NCI-H524 treated with DMSO at 0.1 percent for 48 hours (cell line): ENCODE measurements at places on chromosomes 11 and 22.

DNA sequence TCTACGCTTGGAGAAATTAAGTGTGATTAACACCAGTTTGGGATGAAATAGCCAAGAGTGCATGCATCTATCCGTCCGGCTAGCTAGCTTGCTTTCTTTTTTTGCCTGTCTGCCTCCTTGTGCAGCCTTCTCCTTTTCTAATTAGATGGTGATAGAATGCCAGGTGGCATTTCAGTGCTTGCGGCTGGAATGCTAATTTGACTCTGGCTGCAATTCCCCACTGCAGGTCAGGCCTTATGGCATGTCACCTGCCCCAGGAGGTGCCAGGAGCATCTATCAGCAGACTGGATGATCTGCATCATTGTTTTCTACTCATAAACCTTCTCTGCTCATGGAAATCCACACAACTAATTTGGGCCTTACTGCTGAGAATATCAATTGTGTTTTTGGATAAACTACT lies 51.1 kb upstream of the CABP7 start:
- no peak for DNase-seq

DNA sequence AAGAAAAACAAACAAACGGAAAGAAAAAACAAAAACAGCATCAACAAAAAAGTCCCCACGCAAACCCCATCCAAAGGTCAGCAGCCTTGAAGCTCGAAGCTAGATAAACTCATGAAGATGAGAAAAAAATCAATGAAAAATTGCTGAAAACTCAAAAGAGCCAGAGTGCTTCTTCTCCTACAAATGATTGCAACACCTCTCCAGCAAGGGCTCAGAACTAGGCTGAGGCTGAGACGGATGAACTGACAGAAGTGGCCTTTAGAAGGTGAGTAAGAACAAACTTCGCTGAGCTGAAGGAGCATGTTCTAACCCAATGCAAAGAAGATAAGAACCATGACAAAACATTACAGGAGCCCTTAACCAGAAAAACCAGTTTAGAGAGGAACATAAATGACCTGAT lies 18.4 kb upstream of the FTH1 start:
- DNase-seq, result no peak

DNA sequence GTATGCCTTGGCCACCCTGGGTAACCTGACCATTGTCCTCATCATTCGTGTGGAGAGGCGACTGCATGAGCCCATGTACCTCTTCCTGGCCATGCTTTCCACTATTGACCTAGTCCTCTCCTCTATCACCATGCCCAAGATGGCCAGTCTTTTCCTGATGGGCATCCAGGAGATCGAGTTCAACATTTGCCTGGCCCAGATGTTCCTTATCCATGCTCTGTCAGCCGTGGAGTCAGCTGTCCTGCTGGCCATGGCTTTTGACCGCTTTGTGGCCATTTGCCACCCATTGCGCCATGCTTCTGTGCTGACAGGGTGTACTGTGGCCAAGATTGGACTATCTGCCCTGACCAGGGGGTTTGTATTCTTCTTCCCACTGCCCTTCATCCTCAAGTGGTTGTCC lies 2.7 kb downstream of the OR51D1 start:
- DNase-seq, result no peak

DNA sequence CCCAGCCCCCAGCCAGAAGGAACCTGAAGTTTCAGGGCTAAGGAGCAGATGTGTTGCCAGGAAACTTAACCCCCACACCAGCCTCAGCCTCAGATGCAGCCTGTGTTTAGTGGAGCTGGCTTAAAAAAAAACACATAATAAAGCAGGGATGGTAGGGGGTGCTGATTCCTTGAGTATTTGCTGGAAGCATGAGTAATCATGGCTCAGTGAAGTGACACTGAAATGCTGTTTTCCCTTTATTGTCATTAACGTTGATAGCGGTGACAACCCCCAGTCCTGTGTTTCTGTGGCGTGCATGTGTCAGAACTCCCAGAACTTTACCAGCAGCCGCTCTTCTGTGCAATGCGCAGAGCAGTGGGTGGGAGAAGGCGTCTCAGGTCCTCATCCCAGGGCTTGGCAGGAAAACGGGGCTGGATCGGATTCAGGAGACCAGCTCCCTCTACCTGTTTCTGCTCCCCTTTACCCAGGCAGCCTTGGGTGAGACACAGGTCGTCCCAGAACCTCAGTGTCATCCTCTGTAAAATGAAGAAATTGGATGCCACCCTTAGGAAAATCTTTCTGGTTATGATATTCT lies 1282.1 kb downstream of the TBC1D22A start:
- DNase-seq, result no peak

- no peak for DNase-seq
These were observed 197.0 kb downstream of the GUCY1A2 start for GRCh38 chr11:106821291-106821690.

DNA sequence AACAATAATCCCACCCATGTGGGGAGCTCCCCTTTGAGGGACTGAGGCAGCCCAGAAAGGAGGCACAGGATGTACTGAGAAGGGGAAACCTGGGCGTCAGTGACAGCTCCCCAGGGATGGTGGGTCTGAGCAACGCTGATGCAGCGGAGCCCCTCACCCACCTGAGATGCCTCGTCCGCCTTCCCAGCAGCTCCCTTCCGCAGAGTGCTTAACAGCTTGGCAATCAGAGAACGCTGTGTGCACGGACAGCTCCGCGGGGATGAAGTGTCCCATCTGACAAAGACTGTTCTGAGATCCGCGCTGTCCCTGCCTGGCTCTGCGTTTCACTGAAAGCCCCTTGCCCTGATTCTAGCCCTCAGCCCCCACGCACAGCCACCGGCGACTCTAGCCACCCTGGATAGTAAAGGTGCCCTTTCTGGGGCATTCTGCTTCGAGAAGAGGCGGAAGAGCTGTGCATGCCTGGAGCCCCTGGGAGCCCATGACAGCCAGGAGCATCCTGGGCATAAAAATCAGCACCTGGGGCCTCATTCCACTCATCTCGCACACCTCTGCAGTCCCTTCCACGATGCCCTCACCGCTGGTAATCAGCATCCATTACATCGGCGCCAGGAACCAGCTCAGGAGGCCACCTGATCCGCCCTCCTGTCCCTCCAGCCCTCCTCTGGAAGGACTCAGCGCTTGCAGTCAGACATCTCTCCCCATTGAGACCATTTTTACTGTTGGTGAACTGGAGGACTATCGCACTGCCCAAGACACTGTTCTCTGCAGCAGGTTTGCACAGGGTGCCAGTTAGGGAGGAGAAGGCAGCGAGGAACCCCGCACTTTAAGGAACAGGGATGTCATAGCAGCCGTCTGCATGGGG lies 10.7 kb downstream of the KCNJ5 start:
- DNase-seq, result no peak

GRCh38 chr11:74490941-74491340 lies 2.6 kb downstream of the LIPT2 start:
- no peak for DNase-seq

DNA sequence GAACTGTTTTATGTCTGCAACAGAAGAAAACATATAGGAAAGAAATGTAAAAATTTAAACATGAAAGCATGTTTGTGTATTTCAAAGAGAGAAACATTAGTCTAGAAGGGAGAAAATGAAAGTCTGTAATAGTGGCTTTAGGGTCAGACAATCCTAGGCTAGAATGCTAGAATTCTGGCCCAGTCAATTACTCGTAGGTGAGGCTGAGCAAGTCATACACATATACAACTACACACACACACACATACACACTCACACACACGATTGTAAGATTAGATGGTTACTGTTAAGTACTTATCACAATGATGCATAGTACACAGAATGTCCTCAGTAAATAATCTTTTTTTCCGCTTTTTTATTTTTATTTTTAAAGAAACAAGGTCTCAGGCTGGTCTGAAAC lies 37.7 kb upstream of the PCF11 start:
- no peak for DNase-seq

DNA sequence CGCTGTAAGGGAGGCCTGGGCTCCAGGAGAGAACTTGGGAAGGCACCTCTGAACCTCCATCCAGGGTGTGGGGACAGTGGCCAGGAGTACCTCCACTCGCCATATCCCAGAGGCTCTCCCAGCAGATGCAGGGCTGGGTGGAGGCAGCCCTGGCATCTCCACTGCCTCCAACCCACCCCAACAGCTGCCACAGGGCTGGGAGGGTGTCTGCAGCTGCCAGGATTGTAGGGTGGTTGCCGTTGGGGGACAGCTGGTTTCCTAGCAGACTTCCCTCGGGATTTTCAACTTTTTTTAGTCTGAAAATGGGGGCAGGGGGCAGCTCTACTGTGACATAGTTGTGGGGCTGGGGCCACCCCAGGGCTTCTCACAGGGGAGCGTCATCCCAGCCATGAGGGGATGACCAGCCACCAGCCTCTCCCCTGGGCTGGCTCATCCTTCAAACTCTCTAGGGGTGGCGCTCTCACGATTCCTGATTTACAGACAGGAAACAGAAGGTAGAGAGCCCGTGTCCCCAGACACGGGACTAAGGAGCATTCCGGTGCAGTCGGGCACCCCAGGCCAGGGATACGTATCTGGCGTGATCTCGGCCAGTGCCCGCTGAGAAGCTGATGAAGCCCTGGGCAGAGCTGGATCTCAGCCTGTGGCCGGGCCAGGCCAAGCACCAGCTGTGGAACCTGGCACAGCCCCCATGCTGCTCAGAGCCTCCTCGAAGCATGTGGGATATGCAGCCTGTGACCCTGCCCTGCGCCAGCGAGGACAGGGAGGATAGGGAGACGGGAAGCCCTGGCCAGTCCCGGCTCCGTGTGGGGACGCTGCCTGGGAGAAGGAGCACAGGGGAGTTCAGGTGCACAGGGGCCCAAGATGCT lies 9.9 kb downstream of the PRR5 start:
- no peak for DNase-seq

GRCh38 chr11:27470826-27471588 lies 1.6 kb downstream of the LGR4 start:
- DNase-seq, result no peak

- DNase-seq, result no peak
These were observed 1138.5 kb downstream of the BRD1 start for GRCh38 chr22:48689206-48689605.

DNA sequence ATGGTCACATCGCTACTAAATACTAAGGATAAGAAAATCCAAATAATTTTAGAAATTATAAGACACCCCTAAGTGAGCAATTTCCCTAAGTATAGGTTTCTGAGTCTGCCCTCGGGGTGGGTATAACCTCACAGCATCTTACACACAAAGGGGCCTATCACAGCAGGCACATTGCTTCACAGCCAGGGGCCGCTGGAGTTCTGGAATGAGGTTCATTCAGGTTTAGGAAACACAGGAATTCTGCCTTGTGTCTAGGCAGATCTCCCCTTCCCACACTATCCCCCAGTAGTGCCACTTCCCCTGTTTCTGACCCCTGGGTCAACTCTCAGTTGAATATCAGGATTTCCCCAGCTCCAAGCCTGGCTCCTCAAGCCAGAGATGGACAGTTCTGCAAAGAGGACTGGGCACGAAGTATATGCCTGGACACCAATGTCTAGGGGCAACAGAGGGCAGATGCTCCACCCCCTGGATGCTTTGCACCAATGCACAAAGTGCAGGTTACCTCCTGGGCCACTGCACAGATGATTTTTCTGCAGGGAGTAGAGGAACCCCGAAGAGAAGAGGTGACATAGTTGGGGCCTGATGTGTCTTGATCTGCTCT lies 11.4 kb downstream of the TUBA8 start:
- DNase-seq, result no peak

DNA sequence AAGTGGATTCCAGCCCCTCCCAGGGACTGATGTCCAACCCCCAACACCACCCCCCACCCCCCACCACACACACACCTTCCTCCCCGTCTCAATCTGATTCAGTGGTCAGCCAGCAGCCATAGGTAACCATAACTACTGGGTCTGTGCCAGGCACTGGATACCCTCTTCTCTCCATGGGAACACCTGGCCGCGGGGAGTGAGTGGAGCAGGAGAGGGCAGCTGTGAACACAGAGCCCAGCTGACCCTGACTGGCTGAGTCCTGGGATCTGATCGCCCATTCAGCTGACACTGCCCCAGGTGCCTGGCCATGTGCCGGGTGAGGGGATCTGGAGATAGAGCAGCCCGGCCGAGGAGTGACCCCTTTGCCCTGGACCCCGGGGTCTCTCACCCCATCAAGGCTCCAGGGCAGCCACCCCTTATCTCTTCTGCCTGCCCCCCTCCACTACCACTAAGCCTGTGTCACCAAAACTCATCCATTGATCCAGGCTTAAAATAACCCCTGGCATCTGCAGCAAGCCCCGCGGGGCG lies 2.6 kb upstream of the SHISA8 start:
- no peak for DNase-seq

GRCh38 chr22:49676783-49677494 lies 150.7 kb downstream of the BRD1 start:
- no peak for DNase-seq
